ENCODE measurements at places on chromosomes 13 and 19.

DNA sequence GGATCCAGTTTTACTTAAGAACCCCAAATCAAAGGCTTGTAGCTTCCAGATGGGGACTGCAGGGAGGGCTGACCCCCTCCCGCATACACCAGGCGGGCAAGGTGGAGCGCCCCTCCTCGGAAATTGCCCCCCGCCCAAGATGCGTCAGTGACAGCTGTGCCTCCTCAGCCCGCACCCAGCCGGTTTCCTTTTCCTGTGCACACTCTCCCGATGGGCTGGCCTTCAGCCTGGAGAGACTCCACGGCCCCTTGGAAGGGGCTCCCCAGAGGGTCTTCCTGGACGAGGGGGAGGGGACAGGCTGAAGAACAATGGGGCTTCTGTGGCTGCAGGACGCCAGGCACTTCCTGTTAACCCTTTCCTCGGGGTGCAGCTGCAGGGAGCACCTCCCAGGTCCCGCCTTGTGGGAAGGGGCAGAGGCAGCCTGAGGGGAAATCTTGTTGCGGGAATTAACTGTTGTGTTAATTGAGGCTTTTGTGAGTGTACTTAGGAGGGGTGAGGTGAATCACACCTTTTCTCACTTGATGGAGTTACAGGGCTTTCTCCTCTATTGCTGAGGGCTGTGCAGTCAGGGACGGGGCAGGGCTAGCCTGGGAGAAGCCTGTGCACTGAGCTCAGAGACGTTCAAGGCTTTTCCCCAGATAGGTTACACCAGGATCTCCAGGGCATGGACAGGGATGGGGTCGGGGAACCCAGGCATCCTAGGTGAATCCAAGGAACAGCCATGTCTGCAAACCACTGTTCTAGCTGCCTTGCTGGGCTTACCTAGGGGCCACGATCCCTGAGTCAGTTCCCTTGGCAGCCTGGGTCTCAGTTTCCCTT, 14.3 kb downstream of the IER2 start:
- DNase-seq = no peak

DNA sequence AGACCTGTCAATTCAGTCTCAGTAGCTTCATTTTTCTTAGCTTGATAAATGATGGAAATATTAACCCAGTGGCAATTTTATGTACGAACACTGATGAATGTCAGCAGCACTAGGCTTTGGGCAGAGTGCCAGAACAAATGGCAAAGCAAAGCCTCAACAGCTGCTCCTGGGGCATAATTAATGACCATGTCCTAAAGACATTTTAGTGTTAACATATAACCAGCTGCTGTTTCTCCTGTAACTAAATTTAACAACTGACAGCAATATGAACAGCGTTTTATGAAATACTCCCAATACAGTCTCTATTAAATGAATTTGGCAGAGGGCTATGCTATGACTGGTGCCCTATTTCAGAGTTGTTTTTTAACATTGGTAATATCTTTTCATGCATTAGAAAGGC, 47.1 kb downstream of the ZNF568 start:
- no peak for DNase-seq

- DNase-seq = peak; percentile 52
Measured at GRCh38 chr19:571566-571974, 826 bp upstream of the BSG start.

GRCh38 chr19:392375-392970, 16.5 kb downstream of the C2CD4C start:
- DNase-seq = peak; percentile 22

DNA sequence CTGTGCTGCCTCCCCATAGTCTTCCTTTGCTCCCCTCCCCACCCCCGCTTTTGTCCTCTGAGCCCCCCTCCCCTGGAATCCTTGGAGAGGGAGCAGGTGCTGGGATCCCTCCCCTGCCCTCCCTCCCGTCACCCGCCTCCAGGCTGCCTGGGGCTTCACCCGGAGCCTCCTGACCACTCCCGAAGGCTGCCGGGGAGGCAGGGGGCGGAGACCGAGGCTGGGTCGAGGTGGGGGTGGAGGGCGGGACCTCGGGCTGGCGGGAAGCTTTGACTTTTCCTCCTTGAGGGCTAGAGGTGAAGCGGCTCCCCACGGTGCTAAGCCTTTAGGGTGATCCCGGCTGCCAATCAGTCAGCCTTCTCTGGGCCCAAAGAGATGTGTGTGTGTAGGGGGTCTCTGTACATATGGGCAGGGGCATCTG, 1.5 kb downstream of the KMT5C start:
- DNase-seq = peak; percentile 83

- DNase-seq = peak; percentile 89
Measured at GRCh38 chr19:8610041-8610935, at the start of gene ADAMTS10. ADAMTS10 (minus strand) TSS chr19:8610715; CDS start chr19:8605710, 5,005 bp downstream.

- peak; percentile 5 for DNase-seq
Measured at GRCh38 chr13:25489238-25489637, 117.5 kb downstream of the ATP8A2 start.

GRCh38 chr13:39585219-39585618, 17.8 kb downstream of the LHFPL6 start:
- no peak for DNase-seq

- peak; percentile 18 for DNase-seq
Measured at GRCh38 chr13:114067886-114068651, 64.4 kb downstream of the RASA3 start.

- DNase-seq = no peak
Measured at GRCh38 chr13:59700281-59700680, 463.4 kb downstream of the DIAPH3 start.

- peak; percentile 68 for DNase-seq
Measured at GRCh38 chr19:18251587-18252369, 22.5 kb downstream of the IQCN start.

GRCh38 chr19:18232540-18233223, 6.4 kb upstream of the PDE4C start:
- no peak for DNase-seq

DNA sequence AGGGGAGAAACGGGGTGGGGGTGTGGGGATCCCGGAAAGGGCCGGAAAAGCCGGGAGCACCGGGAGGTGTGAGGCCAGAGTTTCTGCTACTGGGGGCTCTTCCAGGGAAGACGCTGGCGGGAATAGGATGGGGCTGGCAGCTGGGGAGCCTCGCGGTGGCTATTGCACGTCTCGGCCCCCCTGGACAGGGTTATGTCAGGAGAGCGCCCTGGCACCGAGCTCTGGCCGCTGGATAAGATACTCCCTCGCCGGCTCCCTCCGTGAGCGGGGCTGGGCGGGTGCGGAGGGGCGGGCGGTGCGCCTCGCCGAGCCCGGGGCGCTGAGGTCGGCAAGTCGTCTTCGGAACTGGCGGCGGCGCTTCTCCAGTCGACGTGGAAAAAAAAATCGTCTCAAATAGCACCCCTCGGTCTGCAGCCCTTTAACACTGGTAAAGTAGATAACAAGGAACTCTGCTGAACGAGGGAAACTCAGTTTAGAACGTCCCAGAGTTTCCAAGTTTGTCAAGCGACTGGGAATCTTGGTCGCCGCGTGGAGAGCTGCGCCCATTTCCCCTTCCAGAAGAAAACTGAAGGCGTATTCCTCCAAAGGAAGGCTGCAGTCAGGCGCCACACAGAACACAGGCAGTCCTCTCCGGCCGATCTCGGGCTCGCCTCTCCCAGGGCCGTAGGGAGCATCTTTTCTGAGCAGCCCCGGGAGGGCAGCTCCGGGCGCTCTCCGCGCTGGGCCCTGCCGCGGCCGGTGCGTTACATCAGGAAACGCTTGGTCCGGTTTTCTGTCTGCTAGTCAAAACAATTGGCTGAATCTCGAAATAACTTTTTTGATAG, 115.1 kb downstream of the KCNRG start:
- DNase-seq = peak; percentile 41

- no peak for DNase-seq
Measured at GRCh38 chr13:106105153-106105552, 430.3 kb downstream of the EFNB2 start.

- no peak for DNase-seq
Measured at GRCh38 chr19:55119053-55119452, 1.6 kb upstream of the PPP1R12C start.

DNA sequence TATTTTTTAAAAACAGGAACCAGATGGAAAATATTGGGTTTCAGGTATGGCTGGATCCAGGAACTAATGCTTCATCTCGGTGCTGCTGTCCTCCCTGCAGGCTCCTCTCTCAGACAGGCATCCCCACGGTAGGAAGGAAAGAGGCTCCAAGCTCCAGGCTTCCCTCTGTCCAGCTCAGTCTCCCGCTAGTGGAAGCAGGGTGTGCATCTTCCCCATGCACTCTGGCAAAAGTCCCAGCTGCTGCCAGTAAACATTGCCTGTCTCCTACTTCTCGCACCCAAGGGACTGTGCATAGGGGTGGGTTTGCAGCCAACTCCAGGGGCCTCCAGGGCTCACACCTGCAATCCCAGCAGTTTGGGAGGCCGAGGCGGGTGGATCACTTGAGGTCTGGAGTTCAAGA, 29.2 kb downstream of the IL12RB1 start:
- DNase-seq = no peak

- DNase-seq = no peak
Measured at GRCh38 chr13:50396001-50396400, 380.8 kb downstream of the KCNRG start.

DNA sequence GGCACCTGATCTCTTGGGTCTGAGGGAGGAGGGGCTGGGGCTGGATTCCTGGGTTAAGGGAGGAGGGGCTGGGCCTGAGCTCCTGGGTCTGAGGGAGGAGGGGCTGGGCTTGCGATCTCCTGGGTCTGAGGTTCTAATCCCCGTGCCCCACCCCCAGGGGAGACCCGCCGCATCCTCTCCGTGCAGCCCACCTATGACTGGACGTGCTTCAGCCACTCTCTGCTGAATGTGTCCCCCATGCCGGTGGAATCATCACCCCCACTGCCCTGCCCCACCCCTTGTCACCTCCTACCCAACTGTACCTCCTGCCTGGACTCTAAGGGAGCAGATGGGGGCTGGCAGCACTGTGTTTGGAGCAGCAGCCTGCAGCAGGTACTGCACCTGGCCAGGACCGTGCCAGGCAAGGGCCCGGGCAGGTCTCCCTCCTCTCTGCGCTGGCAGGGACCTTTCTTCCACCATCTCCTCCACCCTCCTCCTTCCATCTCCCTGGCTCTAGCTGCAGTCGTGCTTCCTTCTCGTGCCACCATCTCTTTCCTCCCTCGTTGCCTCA, 27.1 kb downstream of the CNFN start:
- DNase-seq = no peak

GRCh38 chr19:8938576-8938975, 71.6 kb downstream of the MUC16 start:
- DNase-seq = no peak

GRCh38 chr13:113657851-113658741, at the start of gene ATP4B:
ATP4B (minus strand) TSS chr13:113658198; CDS start chr13:113658144, 54 bp downstream.
- peak; percentile 67 for DNase-seq

GRCh38 chr13:109971456-109972090, 185.2 kb upstream of the IRS2 start:
- no peak for DNase-seq

DNA sequence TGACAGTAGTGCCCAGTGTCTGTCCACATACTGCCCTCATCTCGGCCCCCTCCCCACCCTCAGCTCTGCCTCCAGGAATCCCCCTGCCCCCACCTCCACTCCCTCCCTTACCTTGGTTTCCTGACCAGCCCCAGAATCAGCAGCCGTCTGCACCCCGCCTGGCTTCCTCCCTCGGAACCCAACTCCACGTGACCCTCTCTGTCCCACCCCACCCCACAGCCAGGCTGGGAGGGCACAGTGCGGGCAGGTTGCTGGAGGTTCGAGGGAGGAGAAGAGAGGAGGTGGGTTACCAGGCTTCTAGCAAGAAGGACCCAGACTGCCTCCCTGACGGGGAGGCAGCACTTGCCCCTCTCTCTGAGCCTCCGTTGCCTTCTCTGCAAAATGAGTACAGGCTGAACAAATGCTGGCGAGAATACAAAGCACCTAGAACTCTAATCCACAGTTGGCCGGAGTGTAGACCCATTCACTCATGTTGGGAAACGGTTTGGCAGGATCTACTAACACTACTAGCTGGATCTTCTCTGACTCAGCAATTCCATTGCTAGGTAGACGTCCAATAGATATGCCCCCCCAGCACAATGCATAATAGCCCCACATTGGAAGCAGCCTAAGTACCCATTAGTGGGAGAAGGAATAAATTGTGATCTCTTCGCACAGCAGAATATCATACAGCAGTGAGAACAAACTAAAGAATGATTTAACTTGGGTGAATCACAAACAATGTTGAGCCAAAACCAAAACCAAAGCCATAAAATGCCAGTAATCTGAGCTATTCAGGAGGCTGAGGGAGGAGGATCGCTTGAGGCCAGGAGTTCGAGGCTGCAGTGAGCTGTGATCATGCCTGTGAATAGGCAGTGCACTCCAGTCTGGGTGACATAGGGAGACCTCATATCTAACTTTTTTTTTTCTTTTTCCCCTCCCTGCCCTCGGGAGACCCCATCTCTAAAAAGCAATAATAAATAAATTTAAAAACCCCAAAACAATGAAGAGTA, at the start of gene RASAL3:
TSS of gene RASAL3 (minus strand) at position 151 of the 992 bp plus-strand sequence. CDS start 186 bp downstream, outside the sequence.
- peak; percentile 61 for DNase-seq

DNA sequence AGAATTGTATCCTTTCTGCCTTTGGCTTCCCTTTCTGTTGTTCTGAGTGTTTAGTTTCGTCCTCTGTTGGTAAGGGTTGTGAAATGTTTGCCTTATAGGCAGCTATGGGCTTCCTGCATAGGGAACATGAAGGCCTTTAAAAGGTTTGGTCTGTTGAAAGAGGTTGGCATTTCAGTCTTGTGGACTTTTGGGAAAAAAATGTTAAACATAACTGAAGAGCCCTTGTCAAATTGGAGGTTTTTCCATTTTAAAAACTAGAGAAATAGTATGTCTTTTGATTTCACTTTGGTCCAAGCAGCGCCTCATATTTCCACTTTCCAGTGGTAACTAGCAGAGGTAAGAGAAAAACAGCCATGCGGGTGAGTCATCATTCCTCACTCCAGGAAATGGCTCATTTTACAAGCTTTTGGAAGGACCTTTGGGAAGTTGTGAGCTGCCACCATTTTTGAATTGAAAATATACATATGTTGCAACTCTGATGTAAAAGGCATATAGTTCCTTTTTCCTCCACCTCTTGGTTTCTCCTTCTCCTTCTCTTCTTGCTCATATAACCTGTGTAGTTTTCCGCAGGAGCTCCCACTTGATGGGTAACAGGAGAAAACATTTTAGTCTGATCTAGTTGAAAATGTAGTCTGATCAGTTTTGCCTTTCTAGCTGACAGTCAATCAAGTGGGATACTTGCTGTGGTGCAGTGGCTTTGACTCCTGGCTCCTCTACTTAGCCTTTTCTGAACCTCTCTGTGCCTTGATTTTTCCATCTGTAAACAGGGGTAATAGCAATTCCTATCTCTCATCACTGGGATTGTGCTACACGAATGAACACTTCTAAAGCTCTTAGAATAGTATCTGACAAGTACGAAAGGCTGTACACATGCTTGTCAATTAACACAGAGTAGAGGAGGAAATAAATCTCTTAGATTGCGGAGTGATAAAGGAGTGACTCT, 23.0 kb downstream of the GPC6 start:
- DNase-seq = no peak

GRCh38 chr13:50344717-50345116, 329.5 kb downstream of the KCNRG start:
- DNase-seq = no peak

- peak; percentile 78 for DNase-seq
Measured at GRCh38 chr19:55068950-55069864, 6.3 kb upstream of the RDH13 start.

- DNase-seq = no peak
Measured at GRCh38 chr13:24138911-24139310, 21.6 kb upstream of the SPATA13 start.
